Skeletal muscle cell (primary cell): ENCODE measurements at places on chromosomes 7 and 10.

DNA sequence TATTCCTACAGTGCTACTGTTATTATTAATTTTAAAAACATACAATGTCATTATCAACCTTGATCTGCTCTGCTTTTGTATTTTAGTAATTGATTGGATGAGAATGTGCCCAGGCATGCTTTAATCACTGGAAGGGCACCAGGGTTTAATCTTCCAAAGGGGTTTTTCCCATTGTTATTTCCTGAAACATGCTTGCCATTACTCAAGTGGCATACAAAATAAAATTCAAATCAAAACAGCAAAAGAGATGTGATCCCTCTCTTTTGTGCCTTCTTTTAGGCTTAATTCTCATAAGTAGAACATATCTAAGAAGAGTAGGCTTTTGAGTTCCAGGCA lies 963.3 kb downstream of the LRMDA start:
- DNase-seq: no peak

DNA sequence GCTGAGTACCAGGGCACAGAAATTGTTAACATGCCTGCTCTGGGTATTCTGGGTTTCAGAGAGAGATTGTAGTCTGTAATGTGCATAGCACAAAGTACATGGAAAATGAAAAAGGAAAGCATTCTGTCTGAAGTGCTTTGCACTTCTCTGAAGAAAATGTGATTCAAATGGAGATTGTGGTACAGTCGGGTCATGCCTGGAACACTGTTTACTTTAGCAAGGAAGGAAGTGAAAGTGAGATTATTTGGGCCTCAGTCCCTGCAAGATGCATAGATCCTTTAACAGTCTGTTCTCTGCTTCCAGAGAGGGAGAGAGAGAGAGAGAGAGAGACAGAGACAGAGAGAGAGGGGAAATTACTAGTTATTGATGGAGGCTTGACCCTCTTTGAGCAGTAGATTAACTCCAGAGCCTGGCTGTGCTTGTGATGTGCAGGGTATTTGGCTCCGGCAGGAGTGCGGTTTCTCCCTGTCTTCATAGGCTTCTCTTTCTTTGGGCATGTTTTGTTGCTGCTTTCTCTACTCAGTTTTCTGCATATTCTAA lies 5.4 kb downstream of the VWC2 start:
- DNase-seq: no peak

- DNase-seq: no peak
Measured at GRCh38 chr7:120394595-120394994, 121.6 kb downstream of the KCND2 start.

DNA sequence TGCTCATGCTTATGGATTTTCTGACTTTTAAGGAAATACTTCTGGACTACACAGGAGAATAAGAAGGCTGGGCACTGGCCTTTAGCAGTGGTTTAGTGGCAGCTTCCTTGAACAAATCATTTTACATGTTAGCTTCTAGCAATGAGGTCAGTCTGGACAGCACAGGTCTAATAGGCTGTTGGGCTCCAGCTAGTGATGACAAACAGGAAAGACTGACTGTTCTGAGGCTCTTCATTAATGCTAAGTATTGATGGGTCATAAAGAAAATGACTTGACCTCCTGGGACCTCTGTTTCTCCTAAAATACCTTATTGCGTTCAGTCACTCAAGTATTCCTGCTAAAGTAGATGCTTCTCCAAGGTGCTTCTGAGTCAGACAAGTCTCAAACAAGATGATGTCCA lies 4.9 kb upstream of the RHOBTB1 start:
- DNase-seq: no peak

DNA sequence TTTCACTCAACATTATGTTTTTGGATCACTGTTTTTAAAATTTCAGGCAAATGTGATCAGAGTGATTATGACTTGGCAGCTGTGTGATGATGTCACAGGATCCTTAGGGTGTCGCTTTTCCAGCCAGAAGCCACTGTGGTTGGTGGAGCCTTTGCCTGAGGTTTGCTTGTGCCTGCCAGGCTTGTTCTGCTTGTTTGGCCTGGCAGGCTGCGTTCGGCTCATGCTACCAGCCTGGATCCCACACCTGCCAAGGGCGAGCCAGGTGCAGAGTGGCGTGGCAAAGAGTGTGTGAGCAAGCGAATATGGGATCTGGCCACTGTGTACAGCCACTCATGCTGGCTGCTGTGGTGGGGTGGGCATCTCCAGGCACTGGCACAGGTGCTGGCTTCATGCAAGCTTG lies 55.7 kb downstream of the ADK start:
- no peak for DNase-seq

DNA sequence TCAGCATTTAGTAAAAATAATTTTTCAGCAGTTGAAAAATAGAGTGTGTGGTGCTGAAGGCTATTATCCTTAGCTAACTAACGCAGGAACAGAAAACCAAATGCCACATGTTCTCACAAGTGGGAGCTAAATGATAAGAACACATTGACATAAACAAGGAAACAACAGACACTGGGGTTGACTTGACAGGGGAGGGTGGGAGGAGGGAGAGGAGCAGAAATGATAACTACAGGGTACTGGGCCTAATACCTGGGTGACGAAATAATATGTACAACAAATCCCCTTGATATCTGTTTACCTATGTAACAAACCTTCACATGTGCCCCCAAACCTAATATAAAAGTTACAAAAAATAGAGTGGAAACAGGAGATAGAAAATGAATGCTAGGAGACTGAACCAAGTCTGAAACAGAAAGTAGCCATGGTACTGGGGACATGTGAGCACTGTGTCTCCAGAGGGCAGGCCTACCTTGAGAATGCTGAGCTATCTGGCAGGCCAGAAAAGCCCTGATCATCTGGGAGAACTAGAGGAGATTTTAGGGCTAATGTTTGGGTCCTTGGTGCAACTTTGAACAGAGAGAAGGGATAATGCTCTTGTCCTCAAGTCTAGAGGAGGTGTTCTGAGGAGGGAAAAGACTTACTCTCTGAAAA lies 4.7 kb upstream of the EFCAB10 start:
- DNase-seq: no peak

- DNase-seq: no peak
Measured at GRCh38 chr10:71881647-71882355, 30.8 kb upstream of the PSAP start.

- DNase-seq: no peak
Measured at GRCh38 chr10:24485304-24485703, 238.4 kb downstream of the ARHGAP21 start.

- DNase-seq: no peak
Measured at GRCh38 chr7:48108959-48109847, 20.1 kb downstream of the UPP1 start.

- no peak for DNase-seq
Measured at GRCh38 chr7:100949227-100949932, at the start of gene MUC3A. MUC3A (plus strand) TSS chr7:100949534; CDS start chr7:100949625, 91 bp downstream.

- DNase-seq: no peak
Measured at GRCh38 chr10:102752266-102752930, 8.7 kb downstream of the WBP1L start.

DNA sequence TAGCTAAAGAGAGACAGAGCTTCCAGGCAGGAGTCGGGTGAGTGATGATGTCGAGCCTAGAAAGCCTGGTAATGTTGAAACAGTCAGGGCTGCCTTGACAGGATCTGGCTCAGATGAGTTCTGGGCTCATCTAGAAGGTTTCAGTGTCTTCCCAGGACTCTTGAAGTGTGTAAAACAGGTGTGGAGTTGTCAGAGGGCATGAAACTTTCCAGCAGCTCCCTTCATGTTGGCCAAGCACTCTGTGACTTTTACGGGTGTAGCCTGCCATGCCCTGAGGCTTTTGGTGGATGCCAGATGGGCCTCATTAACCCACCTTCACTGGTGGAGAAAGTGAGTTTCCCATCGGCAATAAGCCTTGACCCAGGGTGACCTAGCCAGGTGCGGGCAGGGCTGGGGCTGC lies 66.4 kb upstream of the PDCD4 start:
- DNase-seq: no peak

DNA sequence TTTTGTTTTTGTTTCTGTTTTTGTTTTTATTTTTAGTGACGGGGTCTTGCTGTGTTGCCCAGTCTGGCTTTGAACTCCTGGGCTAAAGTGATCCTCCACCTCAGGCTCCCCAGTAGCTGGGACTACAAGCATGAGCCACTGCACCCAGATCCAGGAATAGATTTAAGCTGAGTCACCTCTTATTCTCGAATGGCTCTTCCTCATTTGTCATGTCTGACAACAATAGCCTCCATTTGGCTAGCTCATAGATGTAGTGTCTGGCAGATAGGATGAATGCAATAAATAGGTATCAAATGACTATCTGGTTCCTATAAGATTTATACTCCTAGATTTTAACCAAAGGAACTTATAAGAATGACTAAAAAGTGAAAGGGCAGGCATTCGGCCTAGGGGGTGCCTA lies 172.9 kb downstream of the TMEM26 start:
- no peak for DNase-seq

- no peak for DNase-seq
Measured at GRCh38 chr7:148395990-148396716, 194.4 kb upstream of the C7orf33 start.

GRCh38 chr7:109834851-109835250 lies 1256.1 kb upstream of the LRRN3 start:
- DNase-seq: no peak

DNA sequence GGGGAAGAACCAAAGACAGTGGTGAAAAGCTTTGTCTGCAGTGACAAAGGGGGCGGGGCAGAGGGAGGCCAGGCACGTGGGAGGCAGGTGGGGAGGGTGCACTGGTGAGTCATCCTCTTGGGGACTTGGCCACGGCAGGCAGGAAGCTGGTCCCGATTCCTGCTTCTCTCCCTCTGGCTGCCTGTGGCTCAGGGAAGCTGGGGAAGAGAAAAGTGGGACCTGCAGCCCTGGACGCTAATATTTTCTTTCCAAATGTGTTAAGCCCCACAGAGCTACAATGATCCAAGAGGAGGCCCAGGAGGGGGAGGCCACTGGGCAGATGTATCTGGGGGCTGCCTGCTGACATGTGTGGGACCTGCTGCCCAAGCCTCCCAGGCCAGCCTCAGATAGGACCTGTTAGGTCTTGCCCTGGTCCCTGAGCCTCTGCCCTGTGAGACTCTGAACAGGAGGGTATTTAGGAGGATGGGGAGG lies 231.8 kb downstream of the KCNMA1 start:
- DNase-seq: no peak

DNA sequence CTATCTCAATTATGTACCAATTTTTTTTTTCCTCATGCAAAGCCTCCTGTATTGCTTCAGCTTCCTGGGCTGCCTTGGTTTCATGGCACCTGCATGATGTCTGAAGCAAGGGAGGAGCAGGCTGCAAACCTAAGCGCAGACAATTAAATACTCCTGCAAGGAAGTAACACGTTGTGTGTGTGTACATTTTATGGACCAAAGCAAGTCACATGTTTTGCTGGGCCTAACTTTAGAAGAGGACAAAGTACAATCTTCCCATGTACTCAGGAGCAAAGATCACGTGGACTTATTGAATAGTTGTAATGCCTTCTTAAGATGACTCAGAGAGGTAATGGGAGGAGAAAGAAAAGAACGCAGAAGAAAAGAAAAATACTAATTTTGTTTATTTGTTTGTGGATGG lies 944.0 kb upstream of the C7orf33 start:
- DNase-seq: no peak

- DNase-seq: no peak
Measured at GRCh38 chr10:116632596-116633215, 12.0 kb downstream of the PNLIPRP2 start.

DNA sequence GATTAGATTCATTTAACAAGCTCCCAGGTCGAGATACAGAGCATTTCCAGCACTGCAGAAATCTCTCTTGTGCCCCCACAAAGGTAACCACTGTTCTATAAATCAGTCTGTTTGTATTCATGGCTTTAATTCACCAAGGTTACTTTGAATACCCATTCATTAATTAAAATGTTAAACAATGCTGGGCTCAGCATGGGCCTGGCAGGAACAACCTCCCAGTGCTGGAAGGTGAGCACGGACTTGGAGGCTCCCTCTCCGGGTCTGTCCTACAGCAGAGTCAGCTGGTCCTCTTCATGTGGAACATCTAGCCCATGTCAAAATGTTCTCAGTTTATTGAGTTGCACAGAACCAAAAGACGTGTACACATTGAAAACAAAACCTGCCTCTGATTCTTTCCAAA lies 15.6 kb upstream of the EFCAB10 start:
- DNase-seq: no peak

- no peak for DNase-seq
Measured at GRCh38 chr10:29600821-29601220, 34.0 kb downstream of the SVIL start.

DNA sequence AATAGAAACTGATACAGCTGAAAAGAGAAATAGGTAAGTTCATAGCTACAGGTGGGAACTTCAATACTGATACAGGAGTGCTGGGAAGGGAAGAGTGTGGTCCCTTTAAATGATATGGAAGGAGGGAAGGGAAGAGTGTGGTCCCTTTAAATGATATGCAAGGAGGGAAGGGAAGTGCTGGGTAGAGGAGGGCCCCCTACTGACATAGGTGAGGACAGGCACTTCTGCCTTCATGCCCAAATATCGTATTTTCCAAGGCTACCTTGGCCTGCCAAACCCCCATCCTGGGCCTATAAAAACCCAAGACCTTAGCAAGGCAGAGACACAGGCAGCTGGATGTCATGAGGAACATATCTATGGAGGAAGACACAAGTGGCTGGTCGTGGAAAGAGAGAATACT lies 92.3 kb downstream of the MAGI2 start:
- DNase-seq: no peak

DNA sequence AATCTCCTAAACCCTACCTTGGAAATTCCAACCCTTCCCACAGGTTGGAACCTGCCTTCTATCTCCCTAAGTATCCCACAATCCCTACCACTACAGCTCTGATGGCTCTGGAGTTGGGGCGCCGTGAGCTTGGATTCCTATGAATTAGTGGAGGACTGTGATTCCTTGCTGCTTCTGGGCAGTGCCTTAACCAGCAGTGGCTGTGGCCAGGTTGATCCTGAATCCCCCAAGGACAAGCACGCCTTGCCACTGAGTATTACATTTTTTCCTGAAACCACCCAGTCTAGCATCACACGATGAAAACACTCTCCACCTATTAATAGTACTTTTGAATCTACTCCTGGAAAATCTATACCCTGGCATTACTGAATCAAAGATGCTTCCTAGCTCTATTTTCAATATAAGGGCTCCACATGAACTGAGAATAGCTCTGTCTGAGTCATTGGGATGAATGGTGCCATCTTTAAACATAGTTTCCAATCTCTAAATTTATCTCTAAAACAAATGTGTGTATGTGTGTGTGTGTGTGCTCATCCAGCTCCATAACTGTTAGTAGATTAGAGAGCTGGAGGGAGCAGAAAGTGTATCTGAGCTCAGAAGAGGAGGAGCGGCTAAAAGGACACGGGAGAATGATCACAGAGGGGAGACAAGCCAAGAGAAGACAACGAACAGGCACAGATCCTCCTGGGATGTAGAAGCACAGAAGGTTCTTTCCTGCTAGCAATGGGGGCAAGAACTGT lies 11.9 kb upstream of the INPP5F start:
- DNase-seq: no peak

GRCh38 chr10:27710014-27710413 lies 35.6 kb downstream of the MKX start:
- DNase-seq: no peak

- DNase-seq: no peak
Measured at GRCh38 chr10:46543466-46544377, 12.7 kb downstream of the GPRIN2 start.
